ENCODE measurements at places on chromosomes 7 and 10. TPM values are rescaled to one million over a fixed set of nuclear protein-coding genes. Genes with fewer than 3 reads are reported as not detected.

- DNase-seq = no peak
These were observed 84.9 kb upstream of the SEC61G start for GRCh38 chr7:54843841-54844355.

- DNase-seq = no peak
These were observed 882 bp downstream of the DLX6 start for GRCh38 chr7:97006055-97006815.

- no peak for DNase-seq
These were observed 347.7 kb downstream of the POM121L12 start for GRCh38 chr7:53383131-53383530.

GRCh38 chr10:14144451-14144850 is 186.3 kb downstream of the FRMD4A start:
- no peak for DNase-seq

DNA sequence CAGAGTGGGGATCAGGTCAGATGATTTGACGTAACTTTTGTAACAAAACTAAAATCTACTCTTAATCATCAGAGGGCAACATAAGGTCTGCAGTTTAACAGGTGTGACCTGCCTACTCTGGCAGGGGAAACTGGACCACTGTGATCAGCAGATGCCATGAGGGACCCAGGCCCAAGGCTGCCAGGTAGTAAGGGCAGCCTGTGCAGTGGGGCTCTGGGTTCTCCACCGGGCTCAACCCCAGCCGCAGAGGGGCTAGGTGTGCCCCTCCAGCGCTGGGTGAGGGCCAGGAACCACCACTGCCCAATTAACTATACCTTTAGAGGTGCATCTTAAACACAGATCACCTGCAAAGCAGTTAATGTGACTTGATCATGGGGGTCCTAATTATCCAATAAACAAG is 17.6 kb downstream of the AKR1B1 start:
- DNase-seq = no peak

GRCh38 chr10:43809211-43809930 is 160.7 kb upstream of the ZNF32 start:
- DNase-seq = no peak

DNA sequence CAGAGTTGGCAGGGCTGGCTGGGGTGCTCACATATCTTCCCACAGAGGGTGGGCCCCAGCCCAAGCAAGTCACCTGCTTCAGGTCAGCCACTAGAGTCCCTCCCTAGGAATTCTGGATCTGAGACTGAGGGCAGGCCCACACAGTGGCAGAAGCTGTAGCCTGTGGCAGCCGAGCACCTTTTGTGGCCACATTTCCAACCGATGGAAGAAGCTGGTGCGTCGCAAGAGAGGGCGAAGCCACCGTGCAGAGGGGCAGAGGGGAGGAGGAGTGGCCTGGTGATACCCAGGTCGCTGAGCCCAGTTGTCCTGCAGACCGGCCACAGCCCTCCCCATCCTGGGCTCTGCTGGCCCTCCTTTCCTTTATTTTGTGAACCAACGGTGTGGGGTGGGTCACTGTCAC is 5.3 kb downstream of the POLM start:
- DNase-seq = no peak

Gene TMEM26
- not detected for total RNA-seq

Gene SNX13
- total RNA-seq = 27.6 TPM

Gene UPK3BL1
- 16.9 TPM for total RNA-seq

Gene KCNMA1
- total RNA-seq = not detected

Gene HOXA7
- total RNA-seq = not detected

Gene VAX1
- not detected for total RNA-seq

Gene GIMAP8
- 9.4 TPM for total RNA-seq

Data from activated T-helper 1 cell treated with anti-CD3 and anti-CD28 coated beads, Interleukin-12 subunit alpha, Interleukin-12 subunit beta, Interleukin-2, Interleukin-4 antibody, amounts not matched to agents 30 ng/mL and 10 ng/mL and 1 ng/mL, durations not matched to agents 14 hours and 24 hours and 36 hours (primary cell).